ENCODE measurements at places on chromosomes 12 and 14. TPM values are rescaled to one million over a fixed set of nuclear protein-coding genes. Genes with fewer than 3 reads are reported as not detected.

MIS18BP1 gene
- 5.3 TPM for polyA plus RNA-seq

CFAP54 gene
- polyA plus RNA-seq, result 1.1 TPM

TPPP2 gene
- not detected for polyA plus RNA-seq

FOXG1 gene
- polyA plus RNA-seq, result 54.0 TPM
